Stimulated activated CD8-positive, alpha-beta memory T cell treated with anti-CD3 and anti-CD28 coated beads, Interleukin-15, amount 100 ng/mL, for 48 hours (primary cell): ENCODE measurements at places on chromosomes 6 and 20.

GRCh38 chr20:24584538-24585356, 115.3 kb downstream of the SYNDIG1 start:
- no peak for DNase-seq

DNA sequence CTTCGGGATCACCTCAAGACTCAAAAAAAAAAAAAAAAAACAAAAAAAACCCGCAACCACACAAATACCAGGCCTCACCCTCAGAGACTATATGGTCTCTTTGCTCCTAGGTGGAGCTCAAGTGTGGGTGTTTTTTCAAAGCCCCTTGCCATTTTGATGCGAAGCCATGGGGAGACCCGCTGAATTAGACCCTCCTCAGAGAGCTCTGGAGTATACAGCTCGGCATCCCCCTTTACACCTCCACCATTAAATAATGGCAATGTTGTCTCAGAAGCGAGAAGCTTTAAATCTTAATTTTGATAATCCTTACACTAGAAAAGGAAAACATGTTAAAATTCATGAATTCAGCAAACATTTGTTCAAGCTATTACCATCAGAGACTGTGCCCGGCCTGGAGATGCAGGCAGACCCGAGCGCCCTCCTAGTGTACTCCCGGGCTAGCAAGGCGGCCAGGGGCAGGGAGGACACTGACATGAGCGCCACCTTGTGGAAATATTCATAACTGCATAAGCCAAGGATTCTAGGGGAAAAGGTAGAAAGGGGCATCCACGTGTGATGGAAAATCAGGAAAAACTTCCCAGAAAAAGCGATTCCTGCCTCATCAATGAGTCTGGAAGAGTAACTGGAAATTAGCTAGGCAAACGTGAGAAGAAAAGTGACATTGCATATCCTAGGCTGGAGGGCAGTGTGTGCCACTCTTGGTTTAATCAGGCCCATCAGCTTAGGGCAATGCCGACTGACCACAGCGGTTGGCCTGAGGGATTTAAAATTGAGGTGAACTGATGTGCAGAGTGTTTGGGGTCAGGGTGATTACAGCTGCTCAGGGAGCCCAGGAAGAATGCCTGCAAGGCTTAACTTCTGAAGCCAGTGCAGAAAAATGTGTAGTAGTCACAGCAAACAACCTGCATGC, 72.5 kb downstream of the B3GAT2 start:
- DNase-seq: peak; percentile 23

DNA sequence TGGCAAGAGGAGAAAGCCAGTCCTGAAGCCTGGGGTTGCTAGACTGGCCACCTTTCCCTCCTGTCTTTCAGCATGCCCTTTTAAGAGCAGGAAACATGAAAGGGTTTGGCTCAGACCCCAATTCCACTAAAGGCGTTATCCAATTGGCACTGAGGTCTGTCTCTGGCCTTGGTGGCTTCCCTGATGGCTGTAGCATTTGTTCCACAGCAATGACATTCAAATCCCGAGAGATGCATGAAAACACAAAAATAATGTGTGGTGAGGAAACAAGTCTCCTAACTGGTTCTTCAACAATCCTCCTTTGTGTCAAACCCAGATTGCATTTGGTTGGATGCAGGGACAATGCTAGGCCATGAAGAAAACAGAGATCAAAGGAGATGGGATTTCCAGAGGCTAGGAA, 56.5 kb upstream of the ADTRP start:
- no peak for DNase-seq

GRCh38 chr6:83600459-83600858, 88.1 kb downstream of the PRSS35 start:
- no peak for DNase-seq
